Activated CD8-positive, alpha-beta memory T cell treated with anti-CD3 and anti-CD28 coated beads for 48 hours (primary cell): ENCODE measurements at places on chromosomes 3 and 15.

GRCh38 chr3:102224171-102224570 is 210.6 kb upstream of the ZPLD1 start:
- DNase-seq, result no peak

DNA sequence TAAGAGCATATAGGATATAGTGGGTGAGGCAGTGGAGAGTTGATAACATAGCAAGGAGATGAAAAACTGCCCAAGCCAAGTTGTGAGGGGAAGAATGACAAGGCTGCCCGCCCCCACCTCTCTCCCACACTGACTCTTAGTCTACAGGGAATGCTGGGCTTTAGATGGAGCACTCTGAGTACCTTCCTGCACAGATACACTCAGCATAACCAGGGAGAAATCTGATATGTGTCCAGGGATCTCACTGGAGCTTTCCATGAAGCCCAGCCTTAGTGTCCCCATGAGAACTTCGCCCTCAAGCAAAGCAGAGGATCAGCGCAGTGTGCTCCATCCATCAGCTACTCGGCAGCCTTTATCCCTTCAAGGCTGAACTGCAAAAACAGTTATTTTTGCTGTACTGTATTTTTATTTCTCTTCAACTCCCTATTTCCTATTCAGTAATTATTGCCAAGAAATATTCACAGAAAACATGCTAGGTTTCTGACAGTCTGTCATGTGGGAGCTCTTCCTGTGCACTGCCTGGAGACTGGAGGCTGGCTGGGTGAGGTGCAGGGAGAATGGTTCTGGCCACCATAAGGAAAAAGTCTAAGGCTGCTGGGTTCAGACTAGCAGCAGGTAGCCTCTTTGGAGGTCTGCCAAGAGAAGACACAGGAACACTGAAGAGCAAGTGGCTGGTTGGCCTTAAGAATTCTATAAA is 475.2 kb upstream of the PPP2R3A start:
- DNase-seq, result no peak

DNA sequence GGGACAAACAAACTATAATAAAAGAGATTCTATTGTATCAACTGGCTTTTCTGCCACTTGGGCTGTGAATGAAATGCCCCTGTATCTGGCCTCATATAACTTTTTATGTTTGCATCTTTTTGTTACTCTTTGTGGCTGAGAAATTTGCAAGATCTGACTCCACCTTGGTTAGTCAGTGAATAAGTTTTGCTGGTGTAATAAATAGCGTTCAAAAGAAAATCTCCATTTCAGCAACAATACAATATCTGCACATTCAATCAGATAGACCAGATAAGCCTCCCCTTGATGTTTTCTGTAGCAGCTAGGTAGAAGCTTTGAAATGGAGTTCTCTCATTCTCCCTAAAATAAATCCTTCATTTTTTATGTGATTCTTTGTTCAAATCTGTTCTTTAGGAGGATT is 12.0 kb downstream of the TRAT1 start:
- DNase-seq, result no peak

GRCh38 chr3:27596334-27596841 is 112.2 kb upstream of the SLC4A7 start:
- DNase-seq, result no peak

DNA sequence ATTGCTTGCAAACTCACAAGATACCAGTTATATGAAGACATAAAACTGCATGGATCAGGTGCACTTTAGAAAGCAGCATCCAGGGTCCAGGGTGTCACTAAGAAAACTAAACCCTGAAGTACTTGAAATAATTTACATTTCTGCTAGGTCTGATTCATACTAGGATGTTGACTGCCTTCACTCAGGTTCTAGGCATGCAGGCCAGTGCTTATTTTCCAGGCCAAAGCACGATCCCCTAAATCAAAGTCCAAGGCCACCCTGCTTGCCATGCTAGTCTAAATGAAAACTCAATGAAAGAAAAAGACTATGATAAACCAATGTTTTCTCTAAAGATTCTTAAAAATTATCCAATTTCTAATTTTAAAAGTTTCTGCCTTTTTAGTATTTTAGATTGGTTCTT is 49.4 kb downstream of the GREM1 start:
- no peak for DNase-seq

- DNase-seq, result no peak
These were observed 99.9 kb downstream of the TLE3 start for GRCh38 chr15:69997813-69998212.

DNA sequence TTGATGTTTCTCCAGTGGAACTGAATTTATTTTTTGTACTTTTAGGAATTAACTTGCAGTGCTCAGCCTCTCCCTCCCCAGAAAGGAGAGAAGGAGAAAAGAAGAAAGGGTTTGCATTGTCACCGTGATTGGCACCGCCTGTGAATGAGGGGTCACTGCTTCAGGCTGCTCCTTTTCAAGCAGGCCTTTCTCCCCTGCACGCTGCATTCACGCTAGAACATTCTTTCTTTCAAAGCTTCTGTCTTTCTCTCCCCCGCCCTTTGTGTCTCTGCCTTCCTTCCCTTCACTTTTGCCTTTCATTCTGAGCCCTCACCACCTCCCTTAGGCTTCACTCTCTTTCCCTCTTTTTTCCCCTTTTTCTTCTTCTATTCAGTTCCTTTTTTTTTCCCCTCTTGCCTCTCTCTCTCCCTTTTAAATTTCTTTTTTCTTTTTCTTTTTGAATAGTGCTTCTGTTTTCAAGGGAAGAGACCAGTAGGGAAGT is 42.4 kb downstream of the ZNF710 start:
- no peak for DNase-seq

DNA sequence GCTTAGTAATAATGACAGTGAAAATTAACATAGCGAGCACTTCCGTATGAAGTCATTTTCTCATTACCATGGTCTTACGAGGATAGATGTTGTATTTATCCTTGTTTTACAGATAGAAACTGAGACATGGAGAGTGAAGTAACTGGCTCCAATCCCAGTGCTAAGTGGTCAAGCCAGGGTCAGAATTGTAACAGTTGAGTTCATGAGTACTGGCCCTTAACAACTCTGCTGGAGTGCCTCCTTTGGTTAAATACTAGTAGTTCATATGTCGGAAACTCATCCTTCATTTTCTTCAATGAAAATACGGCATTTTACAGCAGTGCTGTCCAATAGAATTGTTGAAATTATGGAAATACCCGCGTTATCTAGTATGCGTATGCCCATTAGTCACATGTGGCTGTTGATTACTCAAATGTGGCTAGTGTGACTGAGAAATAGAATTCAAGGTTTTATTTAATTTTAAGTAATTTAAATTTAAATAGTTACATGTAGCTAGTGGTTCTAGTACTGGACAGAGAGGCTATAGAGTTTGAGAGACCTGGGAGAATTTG is 32.5 kb downstream of the FNDC3B start:
- DNase-seq, result no peak

DNA sequence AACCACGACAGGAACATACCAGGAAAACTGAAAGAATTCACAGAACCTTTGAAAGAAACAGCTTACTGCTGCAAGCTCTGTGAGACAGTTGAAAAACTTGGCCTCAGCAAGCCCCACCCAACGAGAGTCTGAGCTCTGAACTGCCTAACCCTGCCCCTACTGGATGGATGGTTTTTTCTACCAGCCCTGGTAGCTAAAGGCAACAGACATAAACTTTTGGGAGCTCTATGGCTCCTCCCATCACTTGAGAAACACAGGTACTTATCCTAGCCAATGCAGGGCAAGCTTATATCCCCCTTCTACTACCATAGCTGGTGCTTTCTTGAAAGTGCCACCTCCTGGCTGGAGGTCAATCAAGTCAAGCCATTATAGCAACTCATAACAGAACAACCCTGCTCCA is 471.8 kb downstream of the GRM7 start:
- DNase-seq, result no peak

DNA sequence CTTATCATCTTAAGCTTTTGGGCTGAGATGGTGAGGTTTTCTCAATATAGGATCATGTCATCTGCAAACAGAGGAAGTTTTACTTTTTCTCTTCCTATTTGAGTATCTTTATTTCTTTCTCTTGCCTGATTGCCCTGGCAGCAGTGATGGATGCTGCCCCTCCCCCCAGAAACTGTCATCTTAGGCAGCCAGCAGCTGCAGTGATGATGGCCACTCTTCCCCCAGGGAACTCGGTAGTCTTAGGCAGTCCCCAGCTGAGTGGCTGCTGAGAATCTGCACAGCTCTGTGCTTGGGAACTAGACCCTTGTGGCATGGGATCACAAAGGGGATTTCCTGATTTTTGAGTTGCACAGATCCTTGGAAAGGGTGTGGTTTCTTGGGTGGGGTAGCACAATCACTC is 791.1 kb upstream of the ALCAM start:
- DNase-seq, result no peak

GRCh38 chr3:31191354-31191753 is 296.9 kb upstream of the GADL1 start:
- DNase-seq, result no peak

GRCh38 chr15:79339588-79340314 is 28.8 kb downstream of the TMED3 start:
- DNase-seq, result no peak
